GM23338 (cell line): ENCODE measurements at places on chromosomes 5 and 9.

GRCh38 chr9:99490729-99491128 is 268.6 kb downstream of the SEC61B start:
- DNase-seq: no peak

- no peak for DNase-seq
These were observed 28.8 kb upstream of the DAB2IP start for GRCh38 chr9:121622387-121623203.

GRCh38 chr9:98011122-98011521 is 28.0 kb downstream of the ANP32B start:
- DNase-seq: no peak

- DNase-seq: no peak
These were observed 24.8 kb downstream of the STX17 start for GRCh38 chr9:99931155-99931840.

DNA sequence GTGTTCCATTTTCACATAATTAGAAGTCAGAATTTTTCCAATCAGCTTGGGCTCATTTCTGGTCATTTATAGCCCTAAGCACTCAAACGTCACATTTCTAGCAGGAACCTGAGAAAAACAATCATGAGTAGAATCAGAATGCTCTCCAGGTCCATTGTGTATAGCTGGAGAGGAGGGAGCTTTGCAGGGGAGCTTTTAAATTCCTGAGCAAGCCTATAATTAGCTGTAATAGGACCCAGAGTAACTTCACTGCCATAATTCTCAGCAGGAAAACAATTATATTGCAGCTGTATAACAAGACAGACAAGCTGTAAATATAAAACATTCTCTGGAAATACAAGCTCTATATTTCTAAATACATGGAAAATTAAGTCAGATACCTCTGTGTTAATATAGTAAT is 637.6 kb upstream of the SGCD start:
- DNase-seq: peak; percentile 1

GRCh38 chr5:126093718-126094117 is 329.5 kb upstream of the GRAMD2B start:
- no peak for DNase-seq

DNA sequence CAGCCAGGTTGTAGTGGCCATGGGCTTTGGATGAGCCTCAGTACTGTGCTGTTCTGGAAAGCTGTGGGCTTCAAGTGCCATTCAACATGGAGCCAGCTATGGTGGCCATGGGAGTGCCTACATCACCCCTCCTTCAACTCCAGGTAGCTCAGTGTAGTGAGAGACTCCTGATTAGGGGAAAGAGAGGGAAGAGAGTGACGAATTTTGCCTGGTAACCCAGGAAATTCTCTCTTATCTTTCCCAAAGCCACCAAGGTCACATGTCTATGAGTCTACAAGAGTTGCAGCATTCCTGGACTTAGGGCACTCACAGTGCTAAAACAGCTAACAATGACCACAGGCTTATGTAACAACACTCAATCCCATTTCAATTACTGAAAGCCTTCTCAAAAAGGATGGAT is 81.7 kb upstream of the SPTLC1 start:
- no peak for DNase-seq

- no peak for DNase-seq
These were observed 44.3 kb downstream of the TNFSF15 start for GRCh38 chr9:114761523-114761922.

- DNase-seq: no peak
These were observed 106.5 kb upstream of the CCDC112 start for GRCh38 chr5:115402822-115403577.

DNA sequence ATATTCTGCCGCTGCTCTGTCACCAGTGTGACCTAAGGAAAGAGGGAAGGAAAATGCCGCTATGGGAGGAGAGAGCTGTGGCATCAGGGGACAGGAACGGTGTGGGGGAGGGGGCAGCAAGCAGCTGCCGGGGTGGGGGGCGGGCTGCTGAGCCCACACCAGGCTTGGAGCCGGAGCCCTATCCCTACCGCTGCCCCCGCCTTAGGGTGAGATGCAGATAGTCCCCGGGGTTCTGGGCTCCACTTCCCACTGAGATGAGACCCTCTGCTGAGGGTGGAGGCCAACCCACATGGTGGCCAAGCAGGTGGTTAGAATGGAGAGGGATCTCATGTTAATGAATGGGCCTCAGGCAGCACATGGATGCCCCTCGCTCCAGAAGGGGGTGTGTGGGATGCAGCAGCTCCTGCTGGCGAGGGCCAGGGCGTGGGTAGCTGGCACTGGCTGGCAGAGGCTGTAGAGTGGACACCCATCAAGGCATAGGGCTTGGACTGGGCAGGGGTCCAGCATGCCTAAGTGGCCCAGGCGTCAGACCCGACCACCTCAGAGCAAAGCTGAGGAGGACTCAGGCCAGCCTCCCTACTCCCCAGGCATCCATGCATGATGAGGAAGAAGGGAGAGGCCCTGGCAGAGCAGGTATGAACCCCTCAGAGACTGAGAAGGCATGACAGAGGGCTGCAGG is 131.5 kb downstream of the ZNF354C start:
- DNase-seq: no peak

DNA sequence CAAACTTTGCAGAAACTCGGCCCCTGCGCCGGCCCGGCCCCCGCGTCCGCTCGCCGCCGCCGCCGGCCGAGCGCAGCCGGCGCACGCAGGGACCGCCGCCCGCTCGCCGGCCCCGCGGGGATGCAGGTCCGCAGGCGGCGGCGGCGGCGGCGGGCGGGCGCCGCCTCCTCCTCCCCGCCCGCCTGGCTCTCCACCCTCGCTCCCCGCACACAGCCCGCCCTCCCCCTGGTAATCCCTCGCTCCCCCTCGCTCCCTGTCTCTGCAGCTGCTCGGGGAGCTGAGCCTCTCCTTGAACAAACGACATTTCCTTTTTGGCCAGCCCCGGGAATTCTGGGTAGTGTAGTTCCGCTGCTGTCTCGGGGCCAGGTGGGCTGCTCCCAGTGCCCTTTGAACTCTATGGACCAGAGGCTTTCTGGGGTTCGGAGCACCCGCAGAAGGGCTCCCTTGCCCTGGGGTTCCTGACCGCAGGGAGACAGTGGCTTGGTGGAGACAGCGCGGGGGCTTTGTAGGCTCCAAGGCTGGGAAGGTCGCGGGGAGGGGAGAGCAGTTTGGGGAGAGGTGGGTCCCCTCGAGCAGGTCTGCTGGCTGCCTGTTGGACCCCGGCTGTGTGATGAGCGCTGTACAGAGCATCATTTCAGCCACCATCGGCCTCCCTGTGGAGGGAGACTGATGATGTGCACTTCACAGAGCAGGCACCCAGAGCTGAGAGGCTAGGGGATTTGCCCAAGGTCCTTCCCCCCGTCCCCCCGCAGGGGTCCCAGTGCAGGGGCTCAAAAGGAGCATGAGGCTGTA is 1.8 kb upstream of the FAM78A start:
- DNase-seq: peak; percentile 96
